ENCODE measurements at places on chromosomes 11 and 22.

- no peak for DNase-seq
Observed at GRCh38 chr22:19548964-19549363, 24.8 kb upstream of the CLDN5 start.

DNA sequence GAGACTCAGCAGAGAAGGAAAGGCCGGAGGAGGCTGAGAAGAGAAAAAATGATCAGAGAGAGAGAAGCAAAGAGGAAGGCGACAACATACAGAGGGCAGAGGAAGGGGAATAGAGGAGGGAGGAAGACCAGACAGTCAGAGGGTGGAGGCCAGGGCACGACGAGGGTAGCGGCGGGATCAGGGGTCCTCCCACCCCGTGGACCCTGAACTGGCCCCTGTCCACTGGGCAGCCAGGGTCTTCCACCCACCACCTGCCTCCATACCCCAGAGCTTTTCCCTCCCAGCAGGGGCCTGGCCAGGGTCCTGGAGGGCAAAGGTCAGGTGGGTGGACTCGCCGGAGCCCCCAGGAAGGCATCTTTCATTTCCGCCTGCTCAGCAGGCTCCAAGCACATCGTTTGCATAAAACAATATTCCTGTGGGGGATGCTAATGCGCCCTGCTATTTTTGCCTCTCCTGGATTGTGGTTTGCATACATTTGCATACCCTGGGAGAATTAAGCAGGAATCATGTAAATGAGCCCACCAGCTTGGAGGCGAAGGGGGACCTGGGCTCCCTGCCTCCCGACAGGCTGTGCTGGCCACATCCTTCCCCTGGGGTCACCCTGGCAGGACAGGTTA is 394.1 kb downstream of the MN1 start:
- no peak for DNase-seq

DNA sequence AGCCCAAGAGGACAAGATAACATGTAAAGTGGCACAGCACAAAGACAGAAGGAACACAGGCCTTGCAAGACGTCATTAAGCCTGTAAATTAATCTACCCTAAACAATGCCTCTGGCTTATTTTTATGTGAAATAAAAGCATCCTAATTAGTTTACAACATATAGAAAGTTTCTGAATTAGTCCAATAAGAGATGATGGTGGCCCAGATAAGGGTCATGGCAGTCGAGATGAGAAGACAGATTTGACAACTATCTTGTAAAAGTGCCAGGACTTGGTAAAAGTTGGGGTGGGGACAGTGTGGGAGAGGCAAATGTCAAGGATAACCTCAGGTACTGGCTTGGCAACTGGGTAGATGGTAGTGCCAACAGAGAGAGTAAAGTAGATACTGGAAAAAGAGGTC is 13.6 kb downstream of the XRRA1 start:
- DNase-seq, result no peak

GRCh38 chr22:20588092-20588842 is 80.9 kb downstream of the MED15 start:
- no peak for DNase-seq

- no peak for DNase-seq
Observed at GRCh38 chr11:83656796-83657330, 370.7 kb upstream of the CCDC90B start.

DNA sequence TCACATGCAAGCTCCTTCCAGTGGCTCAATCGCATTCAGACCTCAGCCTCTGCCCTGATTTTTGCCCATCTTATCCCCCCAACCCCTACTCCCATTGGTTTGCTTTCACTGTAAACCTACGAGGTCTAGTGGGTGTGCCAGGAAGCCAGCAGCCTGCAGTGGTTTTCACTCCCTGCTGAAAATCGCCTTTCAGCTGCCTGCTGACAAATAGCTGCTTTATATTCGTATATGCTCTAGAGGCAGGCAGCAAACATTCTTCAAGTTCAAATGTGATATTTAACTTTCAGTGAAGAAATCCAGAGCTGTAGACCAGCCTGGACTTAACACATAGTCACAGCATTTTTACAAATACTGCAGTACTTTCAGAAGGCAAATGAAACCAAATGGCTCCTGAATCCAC is 92.8 kb upstream of the APOA1 start:
- DNase-seq, result no peak

- no peak for DNase-seq
Observed at GRCh38 chr11:57777969-57778317, 16.3 kb downstream of the CTNND1 start.

- no peak for DNase-seq
Observed at GRCh38 chr22:30865656-30866055, 102.9 kb downstream of the MORC2 start.

DNA sequence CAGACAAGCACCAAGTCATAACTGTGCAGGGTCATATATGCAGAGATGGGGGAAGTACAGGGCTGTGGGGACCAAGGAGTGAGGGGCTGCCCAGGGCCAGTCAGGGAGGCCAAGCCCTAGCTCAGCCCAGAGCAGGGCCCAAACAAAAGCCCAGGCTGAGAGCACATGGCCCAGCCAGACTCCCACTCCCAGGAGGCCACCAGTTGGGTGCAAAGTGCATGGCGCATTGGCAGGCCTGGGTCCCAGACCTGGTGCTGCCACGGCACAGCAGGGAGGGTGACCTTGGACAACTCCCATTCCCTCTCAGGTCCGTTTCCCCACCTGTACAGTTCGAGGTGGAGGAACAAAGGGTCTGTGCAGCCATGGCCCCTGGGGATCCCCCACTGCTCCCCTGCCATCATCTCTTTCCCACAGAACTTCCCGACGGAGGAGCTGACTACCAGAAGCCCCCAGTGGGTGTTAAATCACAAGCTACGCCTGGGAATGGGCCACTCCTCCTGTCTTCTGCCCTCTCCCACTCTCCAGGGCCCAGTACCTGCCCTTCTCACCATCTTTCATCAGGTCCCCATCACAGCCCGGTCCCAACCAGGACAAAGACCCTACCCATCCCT is 608 bp downstream of the NIPSNAP1 start:
- DNase-seq, result no peak

- DNase-seq, result no peak
Observed at GRCh38 chr11:119701591-119702549, 27.1 kb downstream of the NECTIN1 start.

DNA sequence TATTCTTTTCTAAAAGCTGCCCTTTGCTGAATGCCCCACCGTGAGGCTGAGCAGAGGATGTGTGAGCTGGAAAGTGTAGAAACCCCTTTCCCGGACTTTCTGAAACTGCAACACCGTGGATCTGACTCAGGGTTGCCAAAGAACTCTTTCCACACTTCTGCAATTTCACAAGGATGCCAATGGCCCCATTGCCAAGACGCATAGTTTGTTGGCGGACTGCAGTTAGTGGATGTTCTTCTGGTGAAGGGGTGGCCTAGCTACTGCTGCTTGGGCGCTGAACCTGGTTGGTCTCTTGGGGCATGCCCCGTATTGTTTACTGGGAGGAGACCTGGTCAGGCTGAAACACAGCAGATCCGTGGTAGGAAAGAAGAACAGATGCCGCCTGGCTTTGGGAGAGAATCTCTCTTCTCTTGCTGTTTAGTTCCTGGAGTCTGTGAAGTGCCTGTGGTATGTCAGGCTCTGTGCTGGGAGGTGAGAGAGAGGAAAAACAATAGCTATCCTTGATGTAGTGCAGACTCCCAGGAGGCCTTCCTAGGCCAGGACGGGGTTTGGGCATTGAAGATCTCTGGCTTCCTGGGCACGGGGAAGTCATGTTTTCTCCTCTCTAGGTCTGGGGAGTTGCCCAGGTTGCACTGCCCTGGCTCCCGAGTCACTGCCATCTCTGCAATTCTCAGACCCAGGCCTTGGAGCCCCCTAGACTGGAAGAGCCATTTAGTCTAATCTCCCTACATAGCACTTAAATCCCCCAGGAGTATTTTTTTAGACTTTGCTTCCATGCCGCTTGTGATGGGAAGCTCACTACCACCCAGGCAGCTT is 26.9 kb downstream of the CD82 start:
- DNase-seq, result no peak

- DNase-seq, result no peak
Observed at GRCh38 chr22:21816787-21817496, 50.5 kb downstream of the MAPK1 start.

DNA sequence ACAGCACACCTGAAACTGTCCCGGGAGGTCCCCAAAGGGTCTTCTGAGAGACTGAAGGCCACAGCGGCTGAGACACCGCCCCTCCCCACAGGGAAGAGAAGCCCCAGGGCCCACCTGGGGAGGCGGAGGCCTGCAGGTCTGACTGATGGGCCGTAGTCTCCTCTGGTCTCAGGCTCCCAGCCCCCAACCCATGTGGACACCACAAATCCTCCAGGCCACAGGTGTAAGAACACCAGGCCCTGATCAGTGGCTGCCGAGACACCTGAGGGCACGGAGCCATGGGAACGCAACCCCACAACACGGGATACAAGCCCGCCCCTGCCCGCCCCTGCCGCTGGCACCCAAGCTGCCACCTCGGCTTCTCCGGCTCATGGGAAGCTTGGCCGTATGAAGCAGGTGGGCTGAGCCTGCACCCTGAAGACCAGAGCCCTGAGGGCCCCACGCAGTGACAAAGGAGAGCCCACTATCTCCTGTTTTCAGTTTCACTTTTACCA is 46.3 kb downstream of the BRD1 start:
- DNase-seq, result no peak

GRCh38 chr11:99343117-99343516 is 322.4 kb downstream of the CNTN5 start:
- DNase-seq, result no peak

DNA sequence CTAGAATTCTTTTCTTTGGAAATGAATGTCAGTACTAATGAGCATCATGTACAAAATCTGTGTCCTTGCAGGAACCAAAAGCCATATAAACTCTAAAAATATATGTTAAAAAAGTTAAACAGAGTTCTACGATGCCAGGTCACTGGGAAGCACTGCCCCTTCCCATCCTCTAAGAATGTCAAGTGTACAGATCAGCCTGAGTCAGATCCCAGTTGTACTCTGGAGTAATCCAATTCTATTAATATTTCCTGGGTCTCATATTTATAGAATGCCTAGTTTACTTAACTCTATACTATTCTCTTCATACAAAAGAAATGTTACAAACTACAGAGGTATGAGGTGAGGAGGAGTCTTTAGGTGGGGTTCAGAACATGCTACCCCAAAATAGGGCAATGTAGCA is 460.1 kb downstream of the DLG2 start:
- DNase-seq, result no peak

GRCh38 chr22:22935056-22935545 is 47.5 kb downstream of the IGLL5 start:
- DNase-seq, result no peak

DNA sequence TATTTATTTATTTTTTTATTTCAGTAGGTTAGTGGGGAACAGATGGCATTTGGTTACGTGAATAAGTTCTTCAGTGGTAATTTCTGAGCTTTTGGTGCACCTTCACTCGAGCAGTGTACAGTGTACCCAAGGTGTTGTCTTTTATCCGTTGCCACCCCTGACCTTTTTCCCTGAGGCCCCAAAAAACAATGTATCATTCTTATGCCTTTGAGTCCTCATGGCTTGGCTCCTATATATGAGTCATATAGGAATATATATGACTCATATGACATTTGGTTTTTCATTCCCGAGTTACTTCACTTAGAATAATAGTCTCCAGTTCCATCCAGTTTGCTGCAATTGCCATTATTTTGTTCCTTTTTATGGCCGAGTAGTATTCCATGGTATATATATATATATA is 763.9 kb downstream of the NTM start:
- DNase-seq, result no peak

GRCh38 chr11:839875-840617 is 2.3 kb downstream of the POLR2L start:
- DNase-seq, result no peak

DNA sequence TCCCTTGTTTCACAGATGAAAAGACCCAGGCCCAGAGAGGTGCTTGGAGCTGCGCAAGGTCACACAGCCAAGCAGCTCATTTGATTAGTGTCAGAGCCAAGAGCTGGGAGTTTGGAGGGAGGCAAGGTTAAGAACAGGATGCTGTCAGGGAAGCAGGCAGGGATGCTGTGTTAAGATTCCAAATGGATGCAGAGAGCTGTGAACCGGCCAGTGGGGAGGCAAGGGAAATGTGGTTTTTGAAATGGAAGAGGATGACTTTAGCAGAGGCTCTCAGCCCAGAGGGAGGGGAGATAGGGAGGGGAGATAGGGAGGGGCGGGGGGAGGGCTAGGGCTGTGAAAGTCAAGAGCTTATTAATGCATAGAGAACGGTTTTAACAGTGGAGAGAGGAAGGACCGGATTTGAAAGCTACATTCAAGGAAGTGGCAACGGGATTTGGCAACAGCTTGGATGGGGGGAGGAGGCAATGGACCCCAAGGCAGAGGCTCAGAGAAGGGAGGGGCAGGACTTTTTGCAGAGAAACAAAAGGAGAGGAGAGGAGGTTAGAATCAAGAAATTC is 13.0 kb downstream of the RTN4RL2 start:
- no peak for DNase-seq

- no peak for DNase-seq
Observed at GRCh38 chr11:108338750-108339149, 115.9 kb downstream of the ATM start.

DNA sequence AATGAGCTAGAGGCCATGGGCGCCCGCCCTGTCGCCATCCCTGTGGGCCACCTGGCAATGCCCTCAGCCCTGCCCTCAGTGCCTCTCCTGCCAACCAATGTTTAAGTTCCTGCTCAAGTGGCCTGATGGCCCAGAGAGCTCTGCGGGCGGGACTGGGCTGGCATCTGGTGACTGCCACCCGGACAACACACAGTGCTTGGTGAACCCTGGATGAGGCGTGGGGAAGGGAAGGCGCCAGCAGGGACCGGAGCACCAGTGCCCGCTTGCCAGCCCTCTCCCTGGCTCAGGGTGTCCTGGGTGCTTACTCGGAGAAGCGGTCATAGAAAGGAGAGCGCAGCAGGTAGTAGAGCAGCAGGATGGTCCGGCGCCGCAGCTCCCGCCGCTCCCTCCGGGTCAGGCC is 4.2 kb downstream of the PEX16 start:
- DNase-seq, result no peak

GRCh38 chr11:115112754-115113153 is 391.5 kb downstream of the CADM1 start:
- no peak for DNase-seq

GRCh38 chr11:74449369-74449931 is 17.9 kb downstream of the KCNE3 start:
- peak; percentile 2 for DNase-seq

GRCh38 chr22:20011123-20011992 is 5.3 kb downstream of the ARVCF start:
- no peak for DNase-seq

- DNase-seq, result no peak
Observed at GRCh38 chr11:71283971-71284441, 31.6 kb upstream of the SHANK2 start.

DNA sequence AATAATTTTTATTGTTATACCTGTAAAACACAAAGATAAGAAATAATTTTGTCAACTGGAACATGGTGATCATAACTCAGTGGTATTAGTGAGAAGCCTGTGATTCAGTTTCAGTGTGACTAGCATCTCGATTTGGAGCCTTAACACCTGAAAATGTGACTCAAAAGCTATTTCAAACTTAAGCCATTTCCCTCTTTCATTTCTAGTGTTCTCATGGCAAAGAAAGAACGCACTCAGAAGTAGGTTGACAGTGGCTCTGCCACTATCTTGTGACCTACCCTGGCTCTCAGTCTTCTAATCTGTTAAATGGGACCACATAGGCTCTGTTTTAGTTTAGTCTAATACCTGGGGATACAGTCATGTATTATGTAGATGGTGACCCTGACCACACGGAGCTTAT is 62.7 kb downstream of the ISX start:
- no peak for DNase-seq

Measured in activated CD8-positive, alpha-beta memory T cell treated with anti-CD3 and anti-CD28 coated beads for 1 hour (primary cell).